ENCODE measurements at places on chromosomes 13 and 19. TPM values are rescaled to one million over a fixed set of nuclear protein-coding genes. Genes with fewer than 3 reads are reported as not detected.

Gene MEIOSIN
- total RNA-seq: not detected

Gene SCN1B
- 23.2 TPM for total RNA-seq

Gene ELSPBP1
- not detected for total RNA-seq

Gene ENOX1
- 4.4 TPM for total RNA-seq

Gene EPSTI1
- total RNA-seq: 11.6 TPM

Gene CD209
- 12.7 TPM for total RNA-seq

Gene KLK1
- not detected for total RNA-seq

Gene IRGC
- total RNA-seq: not detected

Gene TMED1
- total RNA-seq: 35.7 TPM

Gene LYL1
- total RNA-seq: 25.7 TPM

Gene ZNF28
- total RNA-seq: 8.6 TPM

Gene PDCD2L
- 7.2 TPM for total RNA-seq

Gene NOVA2
- 10.9 TPM for total RNA-seq

Gene IFNL3
- not detected for total RNA-seq

Gene SIPA1L3
- total RNA-seq: 14.1 TPM

Gene KLC3
- total RNA-seq: not detected

Gene SULT2A1
- not detected for total RNA-seq

Gene B3GNT3
- 0.19 TPM for total RNA-seq

Gene CCDC194
- not detected for total RNA-seq

Gene ZNF507
- total RNA-seq: 16.2 TPM

Gene FAM83E
- total RNA-seq: 1.3 TPM

Gene KCNJ14
- total RNA-seq: 1.6 TPM

Gene IZUMO4
- total RNA-seq: 3.7 TPM

Gene ATP4B
- not detected for total RNA-seq

Gene NLRP5
- total RNA-seq: not detected

Gene WDR88
- not detected for total RNA-seq

Gene POLR2E
- 216 TPM for total RNA-seq

Gene ZNF579
- 4.0 TPM for total RNA-seq

Gene CYP2A6
- total RNA-seq: 0.36 TPM

Data from omental fat pad (tissue), 4 donors.